Pancreas (tissue), 10 donors: ENCODE measurements at places on chromosomes 6 and 20.
A peak's percentile ranks its signal among the peaks of the same experiment; 100 is the strongest.

DNA sequence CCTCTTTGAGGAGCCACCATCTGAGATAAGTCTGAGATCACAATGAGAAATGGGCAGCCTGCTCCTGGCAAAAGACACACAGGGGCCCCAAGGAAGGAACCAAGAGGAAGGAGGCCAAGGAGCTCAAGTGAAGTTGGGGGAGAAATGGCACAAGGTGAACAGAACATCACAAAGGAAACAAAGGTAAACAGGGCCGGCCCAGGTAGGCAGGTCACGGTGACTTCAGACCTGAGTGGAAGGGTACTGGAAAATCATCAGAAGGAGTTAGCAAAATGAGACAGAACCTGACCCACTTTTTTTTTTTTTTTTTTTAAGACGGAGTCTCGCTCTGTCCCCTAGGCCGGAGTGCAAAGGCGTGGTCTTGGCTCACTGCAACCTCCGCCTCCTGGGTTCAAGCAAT is 11.3 kb downstream of the ZMYND8 start:
- H3K4me1 ChIP-seq: peaks cover 16% of the 10 kb centered on the region
- no peak overlapping the region for H3K4me3 ChIP-seq
- no peak overlapping the region for H3K27ac ChIP-seq
- no peaks in the 10 kb centered on the region for H3K36me3 ChIP-seq

- DNase-seq: no peak
- H3K36me3 ChIP-seq: no peaks in the 10 kb centered on the region
- H3K27me3 ChIP-seq: no peaks in the 10 kb centered on the region
- H3K4me1 ChIP-seq: no peaks in the 10 kb centered on the region
Observed at GRCh38 chr6:89002523-89002922, 39.1 kb upstream of the RNGTT start.

- H3K36me3 ChIP-seq: no peaks in the 10 kb centered on the region
- no peak for DNase-seq
- H3K27ac ChIP-seq: no peak overlapping the region
- no peaks in the 10 kb centered on the region for H3K4me1 ChIP-seq
- no peak overlapping the region for H3K4me3 ChIP-seq
Observed at GRCh38 chr6:94468830-94469229, 1049.5 kb upstream of the EPHA7 start.

DNA sequence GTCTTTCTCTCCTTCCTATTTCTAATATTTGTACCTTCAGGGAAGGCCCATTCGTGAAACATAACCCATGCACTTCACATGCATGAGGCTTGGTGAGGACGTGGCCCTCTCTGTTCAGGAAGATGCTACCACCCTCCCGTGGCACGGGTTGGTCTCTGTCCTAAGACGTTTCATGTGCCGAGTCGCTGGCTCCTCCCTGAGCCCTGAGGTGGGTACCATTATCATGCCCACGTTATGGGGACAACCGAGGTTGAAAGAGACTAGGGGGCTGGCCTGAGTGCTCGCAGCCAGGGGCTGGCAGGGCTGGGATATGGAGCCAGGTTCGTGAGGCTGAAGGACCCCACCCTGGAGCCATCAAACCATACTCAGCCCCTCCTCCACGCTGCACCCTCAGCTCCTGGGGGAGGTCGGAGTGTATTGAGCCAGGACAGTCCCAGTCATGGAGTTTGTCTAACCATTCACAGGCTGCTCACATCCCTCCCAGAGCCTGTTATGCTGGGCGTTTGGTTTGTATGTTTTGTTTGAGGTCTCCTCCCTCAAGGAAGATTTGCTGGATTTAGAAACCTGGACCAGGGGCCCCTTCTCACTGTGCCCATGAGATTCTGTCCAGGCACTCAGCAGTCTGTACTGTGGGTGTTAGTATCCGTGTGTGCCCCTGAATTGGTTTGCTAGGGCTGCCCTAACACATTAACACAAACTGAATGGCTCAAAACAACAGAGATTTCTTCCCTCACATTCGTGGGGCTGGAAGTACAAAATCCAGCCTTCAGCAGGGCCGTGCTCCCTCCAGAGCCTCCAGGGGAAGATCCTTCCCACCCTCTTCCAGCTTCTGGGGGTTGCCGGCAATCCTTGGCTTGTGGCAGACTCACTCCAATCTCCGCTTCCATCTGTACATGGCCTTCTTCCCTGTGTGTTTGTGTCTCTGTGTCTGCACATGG is 88.3 kb downstream of the ANKRD60 start:
- no peak for DNase-seq
- H3K27ac ChIP-seq: no peak overlapping the region
- no peaks in the 10 kb centered on the region for H3K27me3 ChIP-seq
- H3K4me1 ChIP-seq: no peaks in the 10 kb centered on the region

- H3K36me3 ChIP-seq: no peaks in the 10 kb centered on the region
- H3K4me1 ChIP-seq: no peaks in the 10 kb centered on the region
- no peak overlapping the region for H3K4me3 ChIP-seq
- H3K27ac ChIP-seq: no peak overlapping the region
- no peaks in the 10 kb centered on the region for H3K27me3 ChIP-seq
Observed at GRCh38 chr20:50449738-50450492, 60.3 kb upstream of the PTPN1 start.

DNA sequence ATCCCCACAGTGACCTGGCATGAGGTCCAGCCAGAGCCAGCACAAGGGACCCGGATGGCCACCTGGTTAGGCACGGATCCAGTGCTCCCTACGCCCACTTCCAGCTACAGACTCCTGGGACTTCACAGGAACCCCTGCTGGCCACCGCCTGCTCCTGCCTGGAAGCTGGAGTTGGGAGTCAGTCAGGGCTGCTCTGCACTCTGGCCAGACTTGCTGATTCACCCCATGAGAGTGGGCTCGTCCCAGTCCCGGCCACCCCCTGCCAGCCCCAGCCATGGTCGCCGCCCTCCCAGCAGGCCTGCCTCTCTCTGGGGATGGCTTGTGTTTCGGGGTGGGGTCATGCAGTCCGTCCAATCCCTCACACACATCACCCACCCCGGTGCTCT is 125.8 kb downstream of the DLL1 start:
- no peak overlapping the region for H3K4me3 ChIP-seq
- no peaks in the 10 kb centered on the region for H3K27me3 ChIP-seq

DNA sequence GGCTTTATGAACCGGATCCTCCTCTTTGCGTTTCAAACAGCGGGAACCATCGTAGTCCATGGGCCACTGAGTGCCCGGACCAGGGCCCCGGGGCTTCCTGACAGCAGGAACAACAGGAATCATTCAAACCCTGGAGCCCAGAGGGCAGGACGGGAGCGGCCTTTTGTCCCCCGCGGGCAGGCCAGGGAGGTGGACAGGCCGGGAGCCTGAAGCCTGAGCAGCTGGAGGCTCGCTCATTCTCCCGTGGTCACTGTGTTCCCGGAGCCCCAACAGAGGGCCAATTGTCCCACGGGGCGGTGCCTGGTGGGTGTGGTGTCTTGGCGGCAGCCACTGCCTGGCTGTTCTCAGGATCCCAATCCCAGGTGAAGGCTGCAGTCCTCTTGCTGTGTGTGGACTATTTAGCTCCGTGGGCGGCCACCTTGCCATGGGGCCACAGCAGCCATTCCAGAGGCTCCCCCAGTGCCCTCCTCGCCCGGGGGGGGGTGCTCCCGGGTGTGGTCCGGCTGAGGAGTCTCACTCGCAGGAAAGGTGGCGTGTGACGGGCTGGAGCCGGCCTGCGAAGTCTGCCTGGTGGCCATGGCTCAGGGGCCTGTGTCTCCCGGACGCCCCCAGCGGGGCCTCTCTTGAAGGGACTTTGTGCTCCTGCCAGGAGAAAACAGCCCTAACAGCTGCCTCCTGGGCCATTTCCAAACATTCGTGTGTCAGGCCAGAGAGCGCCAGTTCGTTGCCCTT is 77.2 kb upstream of the BHLHE23 start:
- H3K4me1 ChIP-seq: no peaks in the 10 kb centered on the region
- H3K27me3 ChIP-seq: no peaks in the 10 kb centered on the region
- H3K27ac ChIP-seq: no peak overlapping the region
- no peak overlapping the region for H3K4me3 ChIP-seq
- no peak for DNase-seq
- H3K36me3 ChIP-seq: no peaks in the 10 kb centered on the region

DNA sequence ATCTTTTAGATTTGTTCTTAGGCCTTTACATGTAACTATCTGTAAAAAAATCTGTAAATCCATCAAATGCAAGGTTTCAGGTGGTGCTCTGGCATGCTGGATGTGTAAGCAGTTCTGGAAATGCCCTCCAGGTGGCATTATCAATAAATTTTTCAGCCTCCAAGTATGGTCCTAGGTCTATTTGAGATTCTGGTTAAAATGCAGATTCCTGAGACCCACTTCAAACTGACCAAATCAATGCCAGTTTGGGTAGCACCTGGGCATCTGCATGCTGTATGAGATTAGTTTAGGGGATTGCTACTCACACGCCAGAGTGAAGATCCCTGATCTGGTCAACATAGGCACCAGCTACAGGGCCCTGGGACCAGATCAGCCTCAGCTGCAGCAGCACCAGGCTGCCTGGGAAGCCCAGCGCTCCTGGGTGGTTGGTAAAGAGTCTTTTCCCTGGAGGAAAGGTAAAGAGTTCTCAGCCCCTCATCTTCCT is 507.3 kb upstream of the CITED2 start:
- peaks cover 4% of the 10 kb centered on the region for H3K4me1 ChIP-seq
- H3K4me3 ChIP-seq: no peak overlapping the region
- no peaks in the 10 kb centered on the region for H3K27me3 ChIP-seq
- no peak for DNase-seq

- no peaks in the 10 kb centered on the region for H3K27me3 ChIP-seq
- no peaks in the 10 kb centered on the region for H3K36me3 ChIP-seq
- DNase-seq: no peak
- H3K4me1 ChIP-seq: no peaks in the 10 kb centered on the region
- H3K4me3 ChIP-seq: no peak overlapping the region
- H3K27ac ChIP-seq: no peak overlapping the region
Observed at GRCh38 chr6:11727998-11728961, 50.3 kb downstream of the ADTRP start.

GRCh38 chr6:134452906-134453305 is 135.0 kb upstream of the SGK1 start:
- H3K4me1 ChIP-seq: peaks cover 31% of the 10 kb centered on the region
- DNase-seq: no peak
- H3K36me3 ChIP-seq: no peaks in the 10 kb centered on the region
- H3K27ac ChIP-seq: no peak overlapping the region
- no peak overlapping the region for H3K4me3 ChIP-seq

- peak; percentile 49 for DNase-seq
- no peaks in the 10 kb centered on the region for H3K4me1 ChIP-seq
- H3K27ac ChIP-seq: no peak overlapping the region
- H3K36me3 ChIP-seq: no peaks in the 10 kb centered on the region
Observed at GRCh38 chr6:12751694-12752325, 35.2 kb downstream of the PHACTR1 start.
